ENCODE measurements at places on chromosomes 6 and 20.

DNA sequence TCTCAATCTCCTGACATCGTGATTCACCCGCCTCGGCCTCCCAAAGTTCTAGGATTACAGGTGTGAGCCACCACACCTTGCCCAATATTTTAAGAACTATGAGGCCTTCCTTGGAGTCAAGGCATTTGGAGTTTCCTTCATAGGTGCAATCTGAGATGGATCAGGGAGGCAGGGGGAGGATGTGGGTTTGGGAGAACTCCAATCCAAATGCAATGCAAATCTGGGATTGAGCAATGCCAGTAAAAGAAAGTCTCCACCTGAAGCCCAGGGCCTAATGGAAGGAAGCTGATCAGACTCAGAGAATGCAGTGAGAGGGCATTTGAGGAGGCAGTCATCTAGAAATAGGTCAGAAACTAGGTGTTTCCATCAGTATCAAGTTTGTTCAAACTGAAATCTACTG lies 21.2 kb downstream of the RSPH3 start:
- DNase-seq: no peak

- no peak for DNase-seq
Observed at GRCh38 chr20:44039741-44040140, 125.1 kb downstream of the TOX2 start.

- DNase-seq: no peak
Observed at GRCh38 chr20:10795286-10796026, 121.7 kb upstream of the JAG1 start.

DNA sequence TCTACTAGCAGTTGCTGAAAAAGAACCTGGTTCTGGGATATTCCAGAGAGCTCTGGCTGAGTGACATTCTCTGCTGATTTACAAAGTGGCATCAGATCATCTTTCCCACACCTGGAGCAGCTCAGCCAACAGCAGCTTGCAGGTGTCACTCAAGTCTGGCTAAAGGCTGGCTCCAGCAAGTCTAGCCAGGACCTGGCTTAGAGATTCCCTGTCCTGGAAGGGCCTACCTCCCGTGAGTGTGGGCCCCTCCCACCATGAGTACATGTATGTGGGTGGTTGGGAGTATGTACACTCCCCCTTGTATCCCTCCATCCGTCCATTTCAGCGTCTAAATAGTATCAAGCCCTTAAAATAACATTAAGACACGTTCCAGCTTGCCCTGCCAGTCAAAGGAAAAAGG lies 539.3 kb upstream of the ID4 start:
- no peak for DNase-seq

DNA sequence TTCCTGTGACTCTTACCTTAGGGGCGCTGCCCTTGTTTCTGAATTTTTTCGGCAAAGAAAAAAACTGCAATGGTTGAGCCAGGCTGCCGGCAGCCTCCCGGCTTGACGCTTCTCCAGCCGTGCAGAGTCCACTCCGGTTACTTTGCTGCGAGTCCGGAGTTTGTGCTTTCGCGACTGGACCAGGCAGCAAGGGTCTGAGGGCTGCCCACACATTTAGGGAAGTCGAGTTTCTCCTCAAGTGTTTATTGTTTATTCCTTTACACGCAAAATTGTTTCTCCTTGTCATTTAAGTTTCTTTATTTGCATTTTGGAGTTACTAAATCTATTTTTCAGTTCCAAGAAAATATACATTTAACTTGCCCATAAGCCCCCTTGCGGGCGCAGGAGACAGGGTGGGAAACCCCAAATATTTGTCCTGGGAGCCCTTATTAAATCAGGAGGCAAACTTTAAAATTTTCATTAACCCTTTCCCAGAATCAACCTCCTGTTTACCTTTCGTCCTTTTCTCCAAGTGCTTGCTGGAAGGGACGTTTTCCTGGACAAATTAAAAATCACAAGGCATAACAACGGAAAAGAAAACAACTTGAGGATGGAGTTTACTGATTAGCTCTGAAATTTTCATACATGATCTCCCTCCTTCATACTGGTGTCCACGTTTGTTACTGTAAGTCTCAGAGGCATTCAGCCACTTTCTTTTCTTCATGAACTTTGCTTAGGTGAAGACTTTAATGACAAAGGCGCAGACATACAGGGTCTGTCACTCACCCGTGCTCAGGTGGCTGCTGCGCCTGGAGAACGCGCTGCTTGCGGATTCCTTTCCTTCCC lies 1.7 kb upstream of the PDE10A start:
- DNase-seq: no peak

- no peak for DNase-seq
Observed at GRCh38 chr6:117555262-117555849, 47.0 kb downstream of the GOPC start.

DNA sequence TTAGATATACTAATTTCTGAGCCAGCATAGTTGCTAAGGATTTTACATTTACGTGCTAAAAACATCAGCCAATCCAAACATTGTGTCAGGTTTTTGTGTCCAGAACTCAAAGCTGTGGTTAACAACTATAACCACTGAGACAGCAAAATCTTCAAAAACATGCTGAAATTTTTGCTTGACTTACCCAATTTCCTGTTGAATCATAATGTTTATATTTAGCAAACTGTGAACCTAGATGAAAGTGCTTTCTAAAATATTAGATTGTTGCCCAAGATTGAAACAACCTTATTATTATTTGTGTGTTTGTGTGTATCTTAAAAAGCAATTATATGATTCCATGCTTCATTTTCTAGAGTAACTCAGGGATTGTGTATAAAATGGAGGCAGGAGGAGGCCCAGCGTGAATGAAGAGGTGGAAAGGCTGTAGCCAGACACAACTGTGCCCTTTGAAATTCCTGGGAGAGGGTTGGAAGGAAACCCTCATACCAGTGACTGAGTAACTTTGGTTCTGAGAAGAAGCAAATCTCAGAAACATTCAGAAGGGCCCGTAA lies 48.0 kb downstream of the ARMC2 start:
- DNase-seq: peak; percentile 77

GRCh38 chr6:78435671-78436070 lies 431.7 kb upstream of the IRAK1BP1 start:
- DNase-seq: no peak

- DNase-seq: no peak
Observed at GRCh38 chr6:25399885-25400284, 120.7 kb downstream of the CARMIL1 start.

GRCh38 chr20:1894471-1894950 lies 696 bp upstream of the SIRPA start:
- DNase-seq: no peak

DNA sequence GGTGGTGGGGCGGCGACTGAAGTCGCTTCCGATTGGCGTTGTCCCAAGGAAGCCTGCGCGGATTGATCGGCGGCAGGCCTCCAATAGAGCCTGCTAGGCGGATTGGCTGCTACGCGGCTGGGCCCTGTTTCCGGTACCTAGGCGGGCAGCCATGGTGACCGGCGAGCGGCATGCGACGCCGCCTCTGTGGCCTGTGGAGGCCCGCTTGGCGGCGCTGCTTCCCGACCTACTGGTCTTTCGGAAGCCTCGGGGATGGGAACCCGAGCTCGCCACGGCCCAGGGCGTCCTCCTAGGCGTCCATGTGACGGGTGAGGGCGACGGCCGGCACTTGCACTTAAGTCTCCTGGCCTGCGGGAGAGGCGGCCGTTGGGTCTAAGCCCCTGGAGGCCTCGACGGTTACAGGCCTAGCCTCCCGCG lies 28.1 kb downstream of the NFYA start:
- DNase-seq: no peak

- no peak for DNase-seq
Observed at GRCh38 chr6:110404607-110405006, 10.8 kb downstream of the DDO start.

DNA sequence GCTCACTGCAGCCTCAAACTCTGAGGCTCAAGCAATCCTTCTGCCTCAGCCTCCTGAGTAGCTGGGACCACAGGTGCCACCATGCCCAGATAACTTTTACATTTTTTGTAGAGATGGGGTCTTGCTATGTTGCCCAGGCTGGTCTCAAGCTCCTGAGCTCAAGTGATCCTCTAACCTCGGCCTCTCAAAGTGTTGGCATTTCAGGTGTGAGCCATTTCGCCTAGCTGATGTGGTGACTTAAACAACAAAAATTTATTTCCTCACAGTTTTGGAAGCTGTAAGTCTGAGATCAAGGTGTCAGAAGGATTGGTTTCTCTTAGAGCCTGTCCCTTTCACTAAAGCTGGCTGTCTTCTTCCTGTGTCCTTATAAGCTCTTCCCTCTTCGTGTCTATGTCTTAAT lies 15.0 kb upstream of the JARID2 start:
- no peak for DNase-seq

DNA sequence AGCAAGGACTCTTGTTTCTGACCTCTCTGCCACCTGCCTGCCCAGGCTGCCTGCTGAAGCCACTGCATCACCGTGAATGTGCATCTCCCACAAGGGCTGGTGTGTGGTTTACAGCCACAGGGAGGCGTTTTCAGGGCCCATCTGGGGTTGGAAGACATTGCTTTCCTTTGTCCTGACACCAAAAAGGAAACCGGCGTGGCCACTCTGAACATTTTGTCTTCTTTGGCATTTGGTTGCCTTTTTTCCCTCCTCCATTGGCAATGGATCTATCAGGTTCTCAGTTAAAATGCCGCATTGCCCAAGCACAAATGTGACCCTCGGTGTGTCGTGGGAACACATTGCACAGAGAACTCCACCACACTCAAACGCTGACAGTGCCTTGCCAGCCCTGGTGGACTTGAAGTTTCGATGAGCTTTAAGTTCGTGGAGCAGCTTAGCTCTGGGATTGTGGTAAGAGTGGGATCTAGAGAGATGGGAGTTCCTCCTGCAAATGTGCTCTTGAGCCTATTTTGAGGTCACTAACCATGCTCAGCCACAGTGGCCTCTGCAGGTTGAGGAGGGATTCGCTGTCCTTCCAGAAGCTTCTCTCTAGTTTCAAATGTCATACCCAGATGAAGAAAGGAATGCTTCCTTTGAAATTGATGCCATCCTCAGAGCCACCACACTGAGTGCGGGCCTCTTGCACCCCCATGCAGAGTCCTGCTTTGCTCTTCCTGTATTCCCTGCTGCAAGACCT lies 14.8 kb upstream of the PCK1 start:
- DNase-seq: no peak

GRCh38 chr6:87721311-87721710 lies 19.3 kb upstream of the AKIRIN2 start:
- no peak for DNase-seq

- DNase-seq: no peak
Observed at GRCh38 chr20:34268851-34269636, 27.8 kb downstream of the ASIP start.

DNA sequence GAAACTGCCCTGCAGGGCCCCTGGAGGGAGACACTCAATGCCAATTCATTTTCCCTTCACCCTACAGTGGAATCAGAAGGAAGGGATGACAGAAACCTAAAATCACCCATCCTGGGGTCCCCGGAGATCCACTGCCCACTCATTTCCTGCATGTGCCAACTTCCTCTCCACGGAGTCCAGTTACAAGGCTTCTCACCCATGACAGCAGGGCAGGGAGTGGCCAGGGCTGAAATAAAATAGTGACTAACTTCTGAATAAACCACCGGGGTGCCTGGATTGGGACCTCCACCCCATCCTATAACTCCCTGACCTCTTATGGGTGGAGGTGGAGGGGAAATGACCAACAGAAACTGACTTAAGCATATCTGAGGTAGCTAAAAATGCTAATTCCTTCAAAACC lies 362.3 kb downstream of the MAFB start:
- no peak for DNase-seq

DNA sequence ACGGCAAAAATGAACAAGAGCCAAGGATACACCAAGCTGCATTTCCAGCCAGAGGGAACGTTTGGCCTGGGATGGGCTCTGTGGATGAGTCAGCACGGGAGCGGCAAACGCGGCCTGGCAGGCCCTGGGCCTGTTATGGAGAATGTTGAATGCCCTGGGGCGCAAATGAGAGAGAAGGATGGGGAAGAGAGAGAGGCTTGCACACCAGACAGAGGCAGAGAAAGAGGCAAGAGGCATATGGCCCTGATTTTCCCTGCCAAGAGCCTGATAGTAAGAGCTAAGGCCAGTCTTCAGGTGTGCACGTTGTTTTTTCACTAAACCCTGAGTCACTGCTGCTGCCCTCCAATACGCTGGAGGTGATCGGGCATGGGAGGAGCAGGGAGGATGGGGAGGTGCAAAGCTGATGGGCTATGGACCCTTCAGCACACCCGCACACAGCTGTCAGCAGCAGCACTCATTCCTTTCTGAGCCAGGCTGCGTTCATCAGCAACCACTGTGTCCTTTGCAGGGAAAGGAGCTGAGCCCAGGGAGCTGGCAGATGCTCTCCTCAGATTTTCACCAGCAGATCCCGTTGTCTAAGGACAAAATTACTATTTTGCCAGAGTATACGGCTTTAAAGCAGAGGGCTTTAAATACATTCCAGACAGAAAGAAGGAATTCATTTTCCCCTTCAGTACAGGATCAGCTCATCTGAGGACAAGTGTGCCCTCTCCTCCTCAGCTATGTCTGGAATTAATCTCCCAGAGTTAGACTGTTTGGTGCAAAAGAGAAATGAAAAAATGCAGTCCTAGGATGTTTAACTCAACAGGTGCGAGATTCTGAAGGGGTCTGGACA lies 61.7 kb upstream of the SLC22A23 start:
- DNase-seq: peak; percentile 67

DNA sequence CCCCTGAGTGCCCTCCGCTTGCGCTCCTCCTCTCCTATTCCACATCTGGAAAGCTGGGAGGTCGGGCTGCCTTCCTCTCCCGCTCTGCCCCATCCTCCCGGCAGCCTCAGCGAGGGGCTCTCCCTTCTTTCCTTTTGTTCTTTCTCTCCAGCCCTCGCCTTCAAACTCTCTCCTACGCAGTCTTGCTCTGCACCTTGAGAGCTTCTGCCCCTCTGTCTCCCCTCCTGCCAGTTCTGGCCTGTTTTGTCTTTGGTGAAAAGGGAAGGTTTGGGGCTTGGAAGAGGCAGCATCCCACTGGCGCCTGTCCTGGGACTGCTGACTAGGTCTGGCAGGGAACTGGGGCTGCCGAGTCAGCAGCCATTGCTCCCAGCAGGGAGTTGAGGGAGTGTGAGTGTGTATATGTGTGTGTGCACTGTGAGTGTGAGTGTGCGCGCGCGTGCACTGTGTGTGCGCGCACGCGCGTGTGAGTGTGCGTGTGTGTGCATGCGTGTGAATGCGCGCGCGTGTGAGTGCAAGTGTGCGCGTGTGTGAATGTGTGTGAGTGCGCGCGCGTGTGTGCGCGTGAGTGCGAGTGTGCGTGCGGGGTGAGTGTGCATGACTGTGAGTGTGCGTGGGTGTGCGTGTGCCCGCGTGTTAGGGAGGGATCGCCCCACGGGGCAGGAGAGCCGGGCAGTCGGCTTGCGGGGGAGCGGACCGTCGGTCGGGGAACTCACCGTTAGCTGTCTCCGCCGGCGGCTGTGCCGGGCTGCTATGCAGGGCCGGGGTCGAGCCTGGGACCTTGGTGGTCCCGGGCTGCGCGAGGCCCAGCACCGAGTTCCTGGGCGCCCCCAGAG lies 523 bp downstream of the CPXM1 start:
- DNase-seq: no peak

GRCh38 chr6:11718463-11718862 lies 60.1 kb downstream of the ADTRP start:
- no peak for DNase-seq

Data from fibroblast of the conjunctiva (primary cell).